ENCODE measurements at places on chromosomes 12 and 14.

- DNase-seq, result no peak
These were observed 228.7 kb upstream of the CRY1 start for GRCh38 chr12:107322063-107322462.

GRCh38 chr12:123076604-123077297 is 74.1 kb downstream of the PITPNM2 start:
- no peak for DNase-seq

- DNase-seq, result no peak
These were observed 3.6 kb upstream of the TPI1 start for GRCh38 chr12:6863586-6864321.

DNA sequence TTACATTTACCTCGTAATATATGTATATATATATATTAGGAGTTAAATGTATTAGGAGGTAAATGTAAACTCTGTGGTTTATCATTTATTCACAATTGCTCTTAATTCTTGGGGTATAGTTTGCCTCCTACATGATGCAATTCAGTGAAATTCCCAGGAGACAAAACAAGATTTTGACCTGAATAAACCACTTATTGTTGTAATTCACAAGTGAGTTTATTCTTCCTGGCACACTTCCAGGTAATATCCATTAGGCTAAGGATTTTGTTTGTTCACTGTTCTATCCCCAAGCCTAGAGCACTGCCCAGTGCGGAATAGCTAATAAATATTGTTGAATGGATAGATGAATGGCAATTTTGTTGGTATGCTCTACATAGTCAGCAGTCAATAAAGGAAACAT is 3.0 kb downstream of the SMIM10L1 start:
- DNase-seq, result no peak

- no peak for DNase-seq
These were observed 100.5 kb upstream of the SLC38A2 start for GRCh38 chr12:46472893-46473633.

GRCh38 chr14:94945615-94946014 is 175.7 kb upstream of the GSC start:
- DNase-seq, result no peak
